ENCODE measurements at places on chromosomes 7 and 10. TPM values are rescaled to one million over a fixed set of nuclear protein-coding genes. Genes with fewer than 3 reads are reported as not detected.

DNA sequence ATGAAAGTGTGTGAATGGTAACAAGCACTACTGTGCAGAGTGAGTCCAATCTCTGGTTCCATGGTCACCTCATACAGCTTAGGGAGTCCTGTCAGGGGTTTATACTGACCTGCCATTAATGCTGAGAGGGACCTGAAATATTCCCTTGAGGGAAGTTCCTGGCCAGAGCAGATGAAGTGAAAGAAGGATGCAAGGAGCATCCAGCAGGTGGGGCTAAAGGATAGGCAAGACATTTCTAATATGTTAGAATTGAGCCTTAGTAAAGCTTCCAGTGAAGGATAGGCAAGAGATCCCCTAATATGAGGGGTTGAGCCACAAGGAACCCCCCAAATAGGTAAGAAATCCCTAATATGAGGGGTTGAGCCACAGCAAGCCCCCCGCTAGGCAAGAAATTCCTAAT is 25.5 kb upstream of the FAM221A start:
- no peak for ATAC-seq

DNA sequence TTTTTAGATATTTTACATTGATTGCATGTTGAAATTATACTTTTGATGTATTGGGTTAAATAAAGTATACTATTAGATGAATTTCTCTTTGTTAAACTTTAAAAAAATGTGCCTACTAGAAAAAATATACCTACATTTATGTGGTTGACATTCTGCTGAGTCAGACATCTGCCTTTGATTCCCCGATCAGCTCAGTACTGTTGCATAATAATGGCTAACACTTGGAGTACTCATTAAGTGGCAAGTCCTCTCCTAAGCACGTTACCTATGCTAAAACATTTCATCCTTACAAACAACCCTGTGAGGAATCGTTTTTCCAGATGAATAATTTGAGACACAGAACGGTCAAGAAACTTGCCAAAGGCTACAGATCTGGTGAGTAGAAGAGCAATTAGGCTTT is 14.0 kb upstream of the SEM1 start:
- no peak for ATAC-seq

DNA sequence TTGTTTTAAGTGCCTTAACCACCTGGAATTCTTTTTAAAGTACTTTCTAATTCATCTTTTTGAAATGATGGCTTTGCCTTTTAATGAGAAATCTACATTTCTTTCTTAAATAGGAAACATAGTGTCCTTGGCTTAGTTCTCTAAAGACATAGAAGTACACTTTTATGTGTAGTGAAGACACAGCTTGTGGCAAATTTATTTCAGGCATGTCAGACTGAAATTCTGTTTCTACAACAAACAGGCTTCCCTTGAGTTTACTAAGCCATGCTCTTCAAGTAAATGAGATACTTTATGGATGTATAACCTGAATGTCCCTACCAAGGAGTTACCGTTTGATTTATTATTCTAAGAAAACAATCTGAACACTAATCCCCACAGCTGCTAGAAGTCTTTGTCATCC is 136.9 kb upstream of the MAGI2 start:
- no peak for ATAC-seq

DNA sequence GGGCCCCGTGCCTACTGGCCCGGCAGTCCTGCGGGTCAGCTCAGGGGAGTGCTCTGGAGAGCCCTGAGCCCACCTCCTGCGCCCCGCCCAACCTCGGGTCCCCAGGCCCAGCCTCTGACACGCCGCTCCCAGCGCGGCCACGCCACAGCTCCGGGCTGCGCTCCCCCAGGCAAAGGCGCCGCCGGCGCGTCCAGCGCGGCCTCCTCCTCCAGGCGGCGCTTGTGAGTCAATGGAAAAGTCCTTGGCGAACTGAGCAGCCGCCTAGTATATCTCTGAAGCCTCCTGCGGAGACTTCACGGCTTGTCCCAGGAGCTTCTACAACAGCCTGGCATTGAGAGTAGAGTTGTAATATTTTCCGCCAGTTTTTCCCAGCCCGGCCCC is 29.5 kb upstream of the BMS1 start:
- ATAC-seq, result peak; percentile 89

DNA sequence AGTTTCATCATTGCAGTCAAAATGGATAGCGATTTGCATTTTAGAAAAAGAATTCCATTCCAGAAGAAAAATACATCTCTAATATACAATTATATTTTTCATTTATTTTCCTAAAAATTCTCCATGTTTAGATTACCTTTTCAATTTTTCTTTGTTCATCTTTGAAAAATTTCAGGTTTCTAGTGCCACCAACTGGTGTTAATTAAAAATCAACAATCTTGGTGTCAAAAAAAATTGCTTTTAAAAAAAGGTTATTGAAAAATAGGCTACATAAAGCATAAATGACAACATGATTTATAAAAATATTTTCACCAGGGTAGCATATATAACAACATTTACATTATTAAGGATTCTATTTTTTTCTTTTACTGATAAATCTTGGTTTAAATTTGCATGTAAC is 53.0 kb downstream of the CCDC186 start:
- ATAC-seq, result no peak

GRCh38 chr10:84290235-84290634 is 38.2 kb upstream of the CCSER2 start:
- ATAC-seq, result no peak

SFTPA1 gene
- total RNA-seq, result 0.43 TPM

DNA sequence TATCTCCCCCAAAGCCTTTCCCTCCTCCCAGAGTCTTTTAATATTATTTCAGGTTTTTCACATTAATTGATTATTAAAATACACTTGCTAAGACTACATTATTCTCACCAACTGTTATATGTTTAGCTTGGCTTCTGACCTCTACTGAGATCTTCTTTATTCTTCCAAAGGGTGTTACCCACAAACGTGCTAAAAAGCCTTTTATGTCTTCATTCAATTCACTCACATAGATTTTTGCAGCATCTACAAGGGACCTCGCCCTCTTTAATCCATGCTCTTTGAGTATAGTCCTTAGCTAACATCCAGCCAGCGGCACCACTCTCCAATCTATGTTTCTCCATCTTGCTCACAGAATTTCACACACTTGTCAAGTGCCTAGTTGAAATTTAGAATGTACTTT is 115.9 kb downstream of the HIPK2 start:
- ATAC-seq, result peak; percentile 41

GRCh38 chr7:95434557-95435421 is at the start of gene PON2:
TSS of gene PON2 (minus strand) at chr7:95435028. CDS start at chr7:95434951, 77 bp downstream.
- ATAC-seq, result peak; percentile 99

- no peak for ATAC-seq
Observed at GRCh38 chr10:1203216-1203615, 147.0 kb downstream of the WDR37 start.

ZCWPW1 gene
- 4.6 TPM for total RNA-seq

DNA sequence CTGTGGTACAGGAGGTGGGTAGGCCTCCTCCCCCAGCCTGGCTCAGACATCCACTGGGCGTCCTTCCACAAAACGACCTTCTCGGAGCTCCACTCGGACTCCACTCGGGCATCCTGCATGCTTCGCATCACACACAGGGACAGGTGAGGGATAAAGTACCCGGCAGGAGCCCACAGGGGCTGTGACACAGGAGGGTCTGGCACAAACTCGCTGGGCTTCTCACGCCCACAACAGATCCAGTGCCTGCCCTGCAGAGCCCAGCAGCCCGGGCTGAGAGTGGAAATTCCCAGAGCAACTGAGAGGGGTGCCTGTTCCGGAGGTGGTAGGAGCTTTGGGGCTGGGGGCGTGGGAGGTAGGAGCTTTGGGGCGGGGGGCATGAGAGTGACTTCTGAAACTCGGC is 108.4 kb downstream of the MKI67 start:
- no peak for ATAC-seq

NUTM2B gene
- total RNA-seq, result 5.3 TPM
